ENCODE measurements at places on chromosomes 3 and 15.

DNA sequence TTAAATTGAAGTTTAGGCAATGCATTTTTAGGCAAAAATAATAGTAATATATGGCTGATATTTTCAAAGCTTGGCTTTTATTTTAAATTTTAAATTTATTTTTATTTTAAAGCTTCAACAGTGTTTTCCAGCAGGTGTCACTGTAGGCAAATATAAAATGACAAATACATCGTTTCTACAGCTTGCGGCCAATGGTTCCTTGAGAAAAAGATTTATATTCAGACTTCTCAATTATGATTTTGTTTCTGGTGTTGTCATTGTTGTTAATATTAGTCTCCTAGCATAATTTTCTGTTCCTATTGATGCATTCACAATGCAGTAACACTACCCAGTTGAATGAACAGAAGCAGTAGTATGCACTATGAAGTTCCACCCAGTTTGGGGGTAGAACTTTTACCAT, 220.7 kb upstream of the DNAJC19 start:
- DNase-seq = peak; percentile 8

DNA sequence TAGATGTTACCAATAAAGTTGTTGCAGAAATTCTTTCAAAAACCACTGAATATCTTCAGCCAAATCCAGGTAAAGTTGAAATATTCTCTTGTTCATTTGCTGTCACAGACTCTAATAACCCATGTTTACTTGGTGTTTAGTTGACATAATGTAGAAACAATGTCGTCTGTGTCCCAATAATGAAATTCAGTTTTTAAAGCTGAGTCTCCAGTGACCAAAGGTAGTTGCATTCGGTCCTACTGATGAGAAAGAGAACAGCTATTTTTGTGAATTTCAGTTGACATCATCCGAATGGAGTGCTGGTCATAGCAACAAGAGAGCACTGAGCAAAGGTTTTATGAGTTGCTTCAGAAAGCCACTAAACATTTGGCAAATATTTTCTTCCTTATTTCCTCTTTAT, 88.8 kb upstream of the ADAMTSL3 start:
- no peak for DNase-seq

DNA sequence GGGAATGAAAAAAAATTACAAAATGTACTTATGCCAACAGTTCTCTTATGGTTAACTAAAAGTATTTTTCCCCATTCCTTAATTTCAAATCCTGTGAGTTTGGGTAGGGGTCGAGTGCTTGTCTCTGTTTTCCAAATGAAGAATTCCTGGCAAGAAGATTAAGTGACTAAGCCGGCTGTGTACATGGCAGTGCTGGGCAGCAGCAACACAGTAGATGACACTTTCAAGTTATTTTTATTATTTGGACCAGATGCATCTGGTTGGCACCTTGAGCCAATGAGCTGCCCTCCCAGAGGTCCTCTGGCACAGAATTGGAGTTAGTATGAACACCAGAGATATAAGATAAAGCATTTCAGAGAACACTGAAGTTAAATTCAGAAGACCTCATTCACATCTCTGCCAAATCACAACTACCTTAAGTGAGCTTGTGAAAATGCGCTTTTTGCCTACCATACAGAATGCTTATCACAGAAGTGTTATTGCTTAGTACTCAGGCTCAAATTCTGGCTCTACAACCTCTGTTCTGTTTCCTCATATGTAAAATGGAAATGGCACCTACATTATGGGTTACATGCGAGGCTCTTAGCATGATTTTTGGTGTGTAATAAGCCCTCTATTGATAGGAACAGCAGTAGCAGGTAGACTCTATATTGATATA, 256.9 kb downstream of the UBE2E2 start:
- DNase-seq = no peak

DNA sequence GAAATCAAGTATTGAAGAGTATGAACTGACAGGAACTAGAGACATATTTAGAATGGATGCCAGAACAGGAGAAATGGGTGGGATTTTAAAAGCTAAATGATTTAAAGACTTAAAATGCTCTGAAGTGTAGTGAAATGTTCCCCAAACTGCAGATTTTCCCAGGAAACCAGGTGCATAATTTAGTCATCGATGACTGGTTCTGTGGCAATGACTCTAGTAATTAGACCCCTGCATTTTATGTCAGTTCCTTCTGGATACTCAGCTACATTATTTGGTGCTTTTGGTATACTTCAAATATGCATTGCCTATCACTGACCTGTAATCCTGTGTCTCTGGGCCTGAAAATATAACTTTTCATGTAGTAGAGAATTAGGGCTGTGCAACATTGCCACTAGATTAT, 16.8 kb downstream of the AGTR1 start:
- DNase-seq = no peak

DNA sequence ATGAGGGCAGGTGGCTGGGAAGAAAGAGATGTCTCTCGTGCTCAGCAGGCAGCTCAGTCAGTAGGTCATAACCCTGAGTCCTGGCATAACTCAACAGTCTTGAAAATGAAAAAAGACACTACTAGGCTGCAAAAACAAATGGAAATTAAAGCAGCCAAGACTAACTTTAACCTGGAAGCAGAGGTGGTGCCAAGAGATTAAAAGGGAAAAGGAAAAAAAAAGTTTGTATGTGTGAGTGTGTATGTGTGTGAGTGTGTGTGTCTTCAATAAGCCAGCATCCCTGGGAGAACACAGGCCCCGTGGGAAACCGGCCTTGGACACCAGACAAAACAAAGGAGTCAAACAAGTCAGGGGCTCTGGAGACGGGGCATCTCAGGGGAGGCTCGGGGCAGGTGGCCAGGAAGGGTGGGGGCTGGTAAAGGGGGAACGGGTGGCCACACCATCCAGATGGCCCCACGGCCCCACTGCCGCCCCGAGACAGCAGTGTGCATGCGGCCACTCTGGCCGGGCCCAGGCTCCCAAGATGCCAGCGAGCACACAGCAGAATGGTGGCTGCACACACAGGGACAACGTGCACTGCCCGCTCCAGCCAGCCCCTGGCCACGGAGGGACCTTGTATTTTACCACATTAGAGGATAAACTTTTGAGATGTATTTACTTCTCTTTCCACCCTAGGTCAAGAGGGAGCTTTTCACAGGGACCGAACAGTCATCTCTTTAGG, 23.8 kb downstream of the CYFIP1 start:
- no peak for DNase-seq

- no peak for DNase-seq
Measured at GRCh38 chr3:69853027-69853426, 113.8 kb downstream of the MITF start.

DNA sequence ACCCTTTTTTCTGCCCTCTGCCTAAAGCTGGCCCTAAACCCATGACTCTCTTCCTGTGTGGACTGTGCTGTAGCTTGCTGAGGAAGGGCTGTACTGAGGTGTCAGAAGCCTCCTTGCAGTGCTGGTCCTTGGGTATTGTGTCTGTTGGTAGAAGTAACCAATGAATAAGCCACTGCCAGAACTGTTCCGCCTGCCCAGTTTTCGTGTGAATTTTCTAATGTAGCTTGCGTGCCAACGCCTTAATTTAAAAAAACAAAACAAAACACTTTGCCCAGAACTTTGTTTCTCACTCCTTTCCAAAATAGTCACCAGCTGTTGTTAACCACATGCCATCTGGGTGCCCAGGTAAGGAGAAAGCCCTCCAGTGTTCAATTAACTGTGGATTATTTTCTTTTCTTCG, 101.9 kb downstream of the KLHL25 start:
- no peak for DNase-seq

DNA sequence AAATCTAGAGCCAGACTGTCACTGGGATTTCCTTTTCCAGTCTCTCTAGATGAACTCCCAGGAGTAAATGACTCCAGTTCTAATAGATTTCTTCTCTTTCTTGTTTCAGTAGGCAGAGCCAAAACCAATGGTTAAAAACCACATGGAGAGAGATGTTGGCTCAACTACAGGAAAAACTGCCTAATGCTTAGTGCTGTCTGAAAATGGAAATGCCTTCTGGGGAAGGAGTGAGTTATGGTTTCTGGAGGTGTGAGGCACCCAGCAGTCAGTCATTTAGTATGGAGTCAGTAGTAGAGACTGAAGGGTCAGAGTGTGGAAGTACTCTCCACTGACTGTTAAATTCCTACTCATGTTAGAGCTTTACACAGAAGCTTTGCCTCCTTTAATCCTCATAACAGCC, 136.7 kb downstream of the CCNL1 start:
- no peak for DNase-seq

DNA sequence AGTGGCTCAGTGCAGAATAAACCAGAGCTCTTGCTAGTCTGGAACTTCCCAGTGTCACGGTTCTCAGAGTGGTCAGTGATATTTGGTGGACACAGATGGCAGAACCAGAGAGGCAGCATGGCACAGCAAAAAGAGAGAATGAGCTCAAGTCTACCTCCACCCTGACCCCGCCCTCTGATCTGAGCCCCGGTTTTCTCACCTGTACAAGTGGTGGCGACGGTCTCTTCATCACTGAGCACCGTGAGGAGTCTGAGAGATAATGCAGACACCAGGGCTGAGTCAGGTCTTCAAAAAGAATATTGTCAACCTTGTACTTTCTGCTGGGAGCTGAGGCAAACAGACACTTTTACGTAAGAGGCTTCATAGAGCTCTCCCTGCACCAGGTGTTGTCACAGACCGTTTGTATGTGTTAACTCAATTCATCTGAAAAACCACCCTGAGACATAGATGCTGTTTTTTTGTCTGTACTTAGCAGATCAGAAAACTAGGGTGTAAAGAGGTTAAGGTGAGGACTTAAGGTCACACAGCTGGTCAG, 13.2 kb downstream of the FGD5 start:
- DNase-seq = no peak

- no peak for DNase-seq
Measured at GRCh38 chr3:98798820-98799219, 35.7 kb downstream of the ST3GAL6 start.

DNA sequence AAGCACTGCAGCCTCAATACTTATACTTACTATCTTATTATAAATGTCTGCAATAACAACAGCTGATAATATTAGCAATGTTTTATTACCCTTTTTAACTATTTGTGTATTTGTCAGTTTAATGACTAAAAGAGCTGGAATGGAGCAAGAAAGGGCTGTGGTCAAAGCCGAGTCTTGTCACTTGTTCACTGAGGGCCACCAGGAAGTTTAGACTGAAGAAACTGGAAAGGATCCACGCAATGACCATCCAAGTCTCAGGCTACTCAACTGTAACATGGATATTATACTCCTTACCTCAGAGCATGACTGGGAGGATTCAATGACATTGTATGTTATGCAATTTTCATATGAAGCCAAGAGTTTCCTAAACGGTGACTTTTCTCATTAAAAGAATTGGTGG, 90.4 kb downstream of the TJP1 start:
- no peak for DNase-seq

GRCh38 chr15:89367485-89368451, 33.1 kb upstream of the POLG start:
- no peak for DNase-seq

DNA sequence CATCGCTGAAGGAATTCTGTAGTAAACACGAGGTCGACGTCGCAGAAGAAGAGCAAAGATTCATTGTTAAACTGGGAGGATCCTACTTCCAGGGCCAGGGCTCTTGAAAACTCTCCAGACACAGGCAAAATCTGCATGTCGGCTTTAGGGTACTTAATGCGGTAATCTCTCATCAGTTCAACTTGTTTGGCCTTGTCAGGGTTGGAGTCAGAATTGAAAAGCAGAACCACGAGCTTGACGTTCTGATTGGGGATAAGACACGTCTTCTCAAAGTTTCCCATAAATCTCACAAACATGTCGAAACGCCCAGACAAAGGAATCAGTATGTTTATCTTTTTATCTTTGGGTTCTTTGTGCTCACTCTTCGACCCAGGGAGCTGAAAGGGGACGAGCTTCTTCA, 74.0 kb downstream of the CHSY1 start:
- no peak for DNase-seq

DNA sequence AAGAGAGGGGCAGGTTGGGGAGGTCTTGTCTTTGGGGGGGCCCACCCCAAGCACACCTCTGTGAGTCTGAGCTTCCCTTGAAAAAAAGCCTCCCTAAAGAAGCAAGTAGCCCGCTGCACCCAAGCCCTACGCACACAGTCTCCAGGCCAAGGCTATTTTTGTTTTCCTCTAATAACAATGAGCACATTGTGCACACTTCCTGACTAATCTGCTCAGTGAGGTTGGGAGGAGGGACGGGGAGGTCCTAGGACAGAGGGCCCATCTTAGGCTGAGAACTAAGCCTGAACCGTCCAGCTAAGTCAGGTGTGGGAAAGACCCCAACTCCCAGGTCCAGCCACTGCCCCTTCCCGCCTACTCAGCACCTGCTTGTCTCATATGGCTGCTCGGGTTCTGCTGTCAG, 87.2 kb downstream of the HMG20A start:
- peak; percentile 56 for DNase-seq

DNA sequence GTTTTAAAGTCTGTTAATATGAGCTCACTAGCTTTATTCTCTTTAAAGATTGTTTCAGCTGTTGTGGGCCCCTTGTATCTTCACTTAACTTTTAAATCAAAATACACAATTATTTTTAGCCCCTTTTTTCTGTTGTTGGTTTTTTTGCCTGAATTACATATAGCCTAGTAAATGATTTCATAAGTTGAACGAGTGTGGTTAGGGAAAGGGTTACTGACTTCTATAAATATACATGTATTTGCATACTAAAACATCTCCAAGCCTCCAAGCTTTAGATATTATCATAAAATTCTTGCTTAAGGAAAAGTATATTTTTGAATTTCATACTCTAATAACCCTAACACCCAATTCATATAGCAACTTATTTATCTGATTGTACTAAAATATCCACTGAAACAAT, 73.2 kb upstream of the ARL6 start:
- no peak for DNase-seq

DNA sequence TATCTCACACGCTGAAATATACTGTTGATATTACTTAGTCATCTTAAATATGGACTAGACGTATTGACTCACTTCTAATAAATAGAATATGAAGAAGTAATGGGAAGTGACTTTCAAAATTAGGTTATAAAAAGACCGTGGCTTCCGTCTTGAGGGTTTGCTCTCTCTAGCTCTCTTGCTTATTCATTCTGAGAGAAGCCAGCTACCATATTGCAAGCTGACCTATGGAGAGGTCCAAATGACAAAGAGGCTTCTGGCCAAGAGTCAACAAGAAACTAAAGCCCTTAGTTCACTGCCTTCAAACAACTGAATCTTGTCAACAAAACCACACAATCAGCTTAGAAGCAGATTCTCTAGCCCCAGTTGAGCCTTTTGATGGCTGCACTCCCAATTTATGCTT, 46.1 kb downstream of the SLC9C1 start:
- no peak for DNase-seq

DNA sequence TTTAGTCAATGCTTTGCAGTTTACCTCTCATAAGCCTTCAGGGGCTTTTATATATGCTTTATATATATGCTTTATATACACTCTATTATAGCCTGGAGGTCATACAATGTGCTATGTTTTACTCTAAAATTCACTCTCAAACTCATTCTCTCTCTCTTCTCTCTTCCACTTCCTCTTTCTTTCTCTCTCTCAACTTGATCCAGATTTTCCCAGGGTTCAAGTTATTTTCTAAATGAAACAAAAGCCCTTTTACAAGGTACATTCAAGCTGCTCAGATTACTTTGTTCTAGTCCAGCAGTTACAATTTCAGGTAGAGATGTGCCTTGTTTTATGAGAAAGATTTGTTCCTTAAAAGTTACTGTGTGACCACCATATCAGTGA, 79.6 kb upstream of the ACP3 start:
- no peak for DNase-seq
